CD4-positive, alpha-beta T cell treated with Interleukin-1 beta for 1 hour (primary cell): ENCODE measurements at places on chromosomes 6 and 20.

DNA sequence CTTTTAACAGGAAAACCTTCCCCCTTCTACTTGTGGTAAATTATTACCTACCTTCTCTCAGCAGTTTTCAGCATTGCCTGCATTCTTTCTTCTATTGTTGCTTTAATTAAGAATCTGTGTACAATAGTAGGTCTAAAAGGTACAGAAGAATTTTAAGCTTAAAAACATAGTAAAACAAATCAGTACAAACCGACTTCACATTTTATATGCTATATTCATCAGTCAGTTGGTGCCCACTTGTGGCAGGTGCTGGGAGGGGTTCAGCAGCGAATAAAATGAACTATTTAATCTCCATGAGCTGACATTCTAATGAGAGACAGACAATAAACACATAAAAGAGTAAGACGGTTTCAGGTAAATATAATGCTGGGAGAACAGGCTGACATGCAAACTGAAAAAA lies 73.4 kb upstream of the FBXO30 start:
- peak; percentile 13 for DNase-seq

GRCh38 chr20:6265204-6265904 lies 142.5 kb upstream of the FERMT1 start:
- DNase-seq, result no peak

DNA sequence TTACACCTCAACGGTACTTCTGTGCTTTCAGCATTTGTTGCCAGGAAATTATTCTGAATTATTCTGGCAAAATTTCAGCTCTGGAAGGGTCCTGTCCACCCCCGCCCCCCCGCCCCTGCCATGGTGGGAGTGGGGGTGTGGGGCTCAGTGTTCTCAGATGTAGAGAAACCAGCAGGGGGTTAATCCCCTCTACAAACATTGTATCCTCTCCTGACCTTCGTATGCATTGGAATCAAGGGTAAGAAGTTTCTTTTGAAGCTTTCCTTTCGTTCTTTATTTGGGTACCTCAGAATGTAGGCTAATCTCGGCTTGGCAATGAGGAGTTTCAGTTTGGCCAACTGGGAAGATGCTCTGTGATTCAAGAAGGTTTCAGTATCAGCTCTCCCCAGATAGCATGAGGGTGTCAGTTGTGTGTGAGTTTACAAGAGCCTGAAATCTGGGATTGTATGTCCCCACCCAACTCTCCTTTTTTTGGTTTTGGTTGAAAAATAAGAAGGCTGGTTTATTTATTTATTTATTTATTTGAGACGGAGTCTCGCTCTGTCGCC lies 25.5 kb upstream of the OLIG3 start:
- DNase-seq, result no peak

DNA sequence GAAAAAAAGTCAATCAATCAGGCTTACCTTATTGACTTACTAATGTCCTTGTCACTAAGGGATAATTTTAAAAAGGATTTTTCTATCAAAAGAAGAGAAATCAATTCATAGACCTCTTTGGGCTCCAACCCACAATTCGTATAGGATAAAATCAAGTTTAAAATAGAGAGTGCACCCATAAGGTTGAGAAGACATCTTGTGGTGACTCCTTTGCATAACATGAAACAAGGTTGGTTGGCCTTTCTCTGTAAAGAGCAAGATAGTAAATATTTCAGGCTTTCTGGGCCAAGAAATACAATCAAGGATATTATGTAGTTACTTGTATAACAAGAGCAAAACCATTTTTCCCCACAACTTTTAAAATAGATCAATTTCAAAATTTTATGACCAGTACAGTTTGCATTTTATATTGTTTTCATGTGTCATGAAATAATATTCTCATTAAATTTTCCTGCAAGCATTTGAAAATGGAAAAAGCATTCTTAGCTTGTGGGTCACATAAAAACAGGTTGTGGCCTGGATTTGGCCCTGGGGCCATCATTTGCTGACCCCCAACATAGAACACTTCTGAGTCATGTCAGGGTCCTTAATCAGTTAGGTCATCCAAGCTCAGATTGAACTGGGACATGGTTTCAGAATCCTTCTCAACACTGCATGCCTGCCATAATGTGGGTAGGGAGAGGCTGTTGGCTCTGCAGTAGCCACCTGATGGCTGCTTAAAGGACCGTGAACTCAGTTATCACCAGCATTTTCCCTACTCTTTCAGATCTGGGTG lies 76.7 kb downstream of the MYB start:
- no peak for DNase-seq

DNA sequence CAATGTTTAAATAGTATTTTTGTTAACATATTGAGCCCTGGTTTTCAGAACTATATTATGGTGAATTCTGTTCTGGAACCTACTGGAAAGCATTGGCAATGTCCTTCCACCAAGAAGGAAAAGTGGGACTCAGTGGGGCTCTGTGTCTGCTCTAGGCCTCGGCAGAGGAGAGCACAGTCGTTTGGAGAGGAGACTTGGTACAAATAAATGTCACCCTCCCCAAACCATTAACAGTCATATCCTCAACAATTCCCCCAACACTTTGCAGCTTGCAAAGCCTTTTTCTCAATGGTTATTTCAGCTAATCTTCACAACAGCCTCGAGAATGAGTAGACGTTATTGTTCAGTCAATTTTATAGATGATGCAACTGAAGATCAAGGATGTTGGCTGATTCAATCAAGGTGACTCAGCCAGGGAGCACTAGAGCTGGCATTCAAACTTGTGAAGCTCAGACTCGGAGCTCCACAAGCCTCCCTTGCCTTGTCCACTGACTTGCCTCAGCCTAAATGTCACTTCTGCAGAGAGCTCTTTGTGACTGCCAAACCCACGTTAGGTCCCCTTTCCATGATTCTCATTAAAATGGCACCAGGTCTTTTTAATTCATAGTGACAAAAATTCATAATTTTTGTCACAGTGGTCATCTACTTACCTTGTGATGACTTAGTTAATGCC lies 60.6 kb downstream of the TOX2 start:
- no peak for DNase-seq

GRCh38 chr20:12156252-12156651 lies 238.6 kb downstream of the BTBD3 start:
- no peak for DNase-seq

GRCh38 chr6:14791526-14791925 lies 454.3 kb upstream of the JARID2 start:
- DNase-seq, result no peak

- peak; percentile 47 for DNase-seq
Observed at GRCh38 chr20:32737371-32738223, 5.7 kb downstream of the COMMD7 start.

GRCh38 chr6:163345931-163346330 lies 68.6 kb upstream of the QKI start:
- DNase-seq, result no peak

DNA sequence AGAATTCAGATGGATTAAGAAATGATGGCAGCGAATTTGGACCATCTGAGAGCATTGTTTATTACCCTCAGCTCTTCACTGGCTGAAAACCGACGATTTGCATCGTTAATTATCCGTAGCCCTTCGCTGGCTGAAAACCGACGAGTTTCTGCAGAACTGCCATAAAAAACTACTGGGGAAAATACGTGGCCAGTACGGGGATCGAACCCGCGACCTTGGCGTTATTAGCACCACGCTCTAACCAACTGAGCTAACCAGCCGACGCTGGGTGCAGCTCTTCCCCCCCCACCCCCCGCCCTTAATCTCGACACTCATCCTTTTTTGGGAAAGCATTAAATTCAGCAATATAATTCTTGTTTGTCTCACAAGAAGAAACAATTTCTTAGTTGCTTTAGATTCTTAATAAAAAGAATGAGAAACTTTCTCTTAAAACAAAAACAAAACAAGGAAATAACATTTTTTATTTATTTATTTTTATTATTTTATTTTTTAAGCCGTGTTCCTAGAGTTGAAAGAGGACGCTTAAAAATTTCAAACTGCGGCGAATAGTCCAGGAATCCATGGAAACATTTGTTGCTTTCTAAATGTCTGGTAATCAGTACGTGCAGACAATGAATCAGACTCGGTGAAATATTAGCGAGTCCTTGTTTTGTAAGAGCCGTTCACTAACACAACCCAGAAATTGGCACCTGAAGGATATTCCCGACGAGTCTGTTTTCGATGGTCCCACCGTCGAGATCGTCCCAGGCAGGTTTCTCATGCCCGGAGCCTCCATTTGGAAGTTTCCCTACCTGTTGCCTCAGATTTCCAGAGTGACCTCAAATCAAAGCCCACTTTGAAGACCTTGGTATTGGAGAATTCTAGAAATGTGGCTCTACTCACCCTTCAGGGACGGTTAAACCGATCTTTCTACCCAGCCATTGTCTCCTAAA lies 27.8 kb downstream of the PRSS16 start:
- no peak for DNase-seq

DNA sequence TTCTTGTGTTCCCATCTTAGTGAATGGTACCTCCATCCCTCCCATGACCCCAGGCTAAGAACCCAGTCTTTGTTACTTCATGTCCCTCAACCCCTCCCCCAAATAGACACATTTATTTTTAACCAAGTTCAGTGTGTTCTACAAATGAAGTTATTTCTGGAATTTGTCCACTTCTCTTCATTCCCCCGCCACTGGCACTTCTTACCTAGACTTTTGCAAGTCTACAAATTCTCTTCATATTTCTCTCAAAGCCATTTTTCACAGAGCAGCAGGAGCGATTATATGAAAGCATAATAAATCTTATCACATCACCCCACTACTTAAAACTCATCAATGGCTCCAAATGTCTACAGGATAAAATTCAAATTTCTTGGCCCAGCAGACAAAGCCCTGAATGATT lies 131.4 kb downstream of the BTBD9 start:
- DNase-seq, result no peak

GRCh38 chr20:45833030-45833882 lies at the start of gene SNX21:
Gene SNX21, plus strand, starts transcription at chr20:45833799. Its CDS starts 121 bp downstream, at chr20:45833920.
- DNase-seq, result peak; percentile 6

GRCh38 chr6:53756396-53756795 lies 38.4 kb upstream of the LRRC1 start:
- no peak for DNase-seq

DNA sequence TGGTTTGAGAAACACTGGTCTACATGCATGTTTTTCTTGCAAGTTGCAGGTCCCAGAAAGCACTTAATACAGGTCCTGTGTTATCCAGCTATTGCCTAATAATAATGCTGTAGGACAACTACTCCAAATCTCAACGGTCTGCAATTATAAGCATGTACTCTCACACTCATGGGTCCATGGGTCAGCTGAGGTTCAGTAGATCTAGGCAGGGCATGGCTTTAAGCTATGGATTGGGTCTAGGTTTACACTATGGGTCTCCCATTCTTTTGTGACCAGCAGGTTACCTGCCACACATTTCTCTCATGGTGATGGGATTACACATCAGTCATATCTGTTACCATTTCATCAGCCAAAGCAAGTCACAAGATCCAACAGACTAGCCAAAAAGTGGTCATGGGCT lies 13.9 kb downstream of the ISM1 start:
- no peak for DNase-seq

GRCh38 chr20:955111-955510 lies 39.0 kb upstream of the ANGPT4 start:
- DNase-seq, result no peak

DNA sequence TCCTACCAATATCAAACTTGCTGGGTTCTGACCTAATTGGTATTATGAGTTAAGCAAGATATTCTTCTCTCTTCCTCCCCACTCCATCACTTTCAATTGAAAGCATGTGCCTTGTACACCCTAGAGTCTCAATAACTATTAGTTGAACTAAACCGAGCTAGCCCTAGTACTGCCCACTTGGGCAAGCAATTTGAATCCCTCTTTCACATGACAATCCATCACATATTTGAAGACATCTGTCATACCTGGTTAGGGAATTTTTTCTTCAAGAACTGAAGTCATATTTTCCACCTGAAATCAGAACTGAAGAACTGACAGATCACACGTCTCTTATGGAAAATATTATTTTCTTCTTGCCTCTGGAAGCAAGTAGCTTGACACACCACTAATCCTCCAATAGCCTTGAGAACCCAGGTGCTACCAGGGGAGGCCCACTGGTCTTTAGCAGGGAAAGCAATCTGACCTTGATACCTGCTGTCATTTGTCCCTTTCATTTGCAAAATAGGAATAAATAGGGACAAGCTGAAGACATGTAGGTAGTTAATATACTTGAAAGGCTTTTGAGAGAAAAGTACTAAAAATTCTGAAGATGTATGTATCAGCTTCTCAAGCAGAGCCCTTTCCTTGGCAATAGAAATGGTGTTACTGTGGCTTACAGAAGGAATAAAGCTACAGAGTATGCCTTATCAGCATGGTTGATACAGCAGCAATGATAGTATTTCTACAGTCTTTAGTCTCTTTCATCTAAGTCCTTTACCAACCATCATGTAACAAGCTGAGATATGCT lies 71.4 kb downstream of the GJA10 start:
- DNase-seq, result no peak

DNA sequence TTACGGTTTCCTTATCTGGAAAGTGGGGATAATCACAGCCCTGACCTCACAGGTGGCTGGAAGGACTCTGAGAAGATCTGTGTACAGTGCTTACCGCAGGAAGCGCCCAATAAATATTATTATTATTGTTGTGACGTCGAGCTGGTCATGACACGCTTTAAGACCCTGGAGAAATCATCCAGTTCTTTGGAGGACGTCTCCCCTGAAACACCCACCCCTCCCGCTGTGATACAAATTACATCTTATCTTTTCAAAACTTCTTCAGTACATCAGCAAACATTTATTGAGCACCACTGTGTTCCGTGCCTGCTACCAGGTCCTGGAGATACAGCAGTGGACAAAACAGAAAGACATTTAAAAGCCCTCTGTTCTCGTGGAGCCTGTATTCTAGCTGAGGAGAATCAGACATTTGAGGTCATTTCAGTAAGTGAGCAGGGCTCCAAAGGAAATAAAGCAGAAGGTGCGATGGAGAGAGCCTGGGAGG lies 118.7 kb downstream of the CEBPB start:
- no peak for DNase-seq

GRCh38 chr6:20483887-20484497 lies 50.3 kb upstream of the CDKAL1 start:
- DNase-seq, result no peak

GRCh38 chr6:163974322-163974721 lies 559.8 kb downstream of the QKI start:
- DNase-seq, result no peak

- no peak for DNase-seq
Observed at GRCh38 chr20:57564180-57564802, 3.4 kb downstream of the PCK1 start.

- no peak for DNase-seq
Observed at GRCh38 chr20:33298391-33298790, 15.4 kb downstream of the BPIFB1 start.

DNA sequence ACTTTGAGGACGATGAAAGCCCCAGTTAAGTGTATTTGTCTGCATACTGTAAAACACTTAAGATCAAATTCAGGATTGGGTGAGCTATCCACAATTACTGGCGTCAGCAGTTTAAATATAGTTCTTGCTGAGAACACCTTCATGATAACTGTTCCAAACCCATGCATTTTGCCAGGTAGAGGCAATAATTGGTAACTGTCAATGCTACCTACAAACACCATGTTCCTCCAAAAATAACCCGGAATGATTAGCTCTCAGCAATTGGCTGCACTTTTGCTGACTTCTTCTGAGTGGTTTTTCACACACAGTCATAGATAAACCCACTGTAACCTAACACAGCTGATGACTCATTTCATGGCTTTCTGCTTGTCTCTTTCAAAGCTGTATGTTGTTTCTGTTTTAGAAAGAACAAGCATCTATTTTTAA lies 1358.6 kb upstream of the GJE1 start:
- no peak for DNase-seq

GRCh38 chr20:12750221-12750620 lies 258.6 kb upstream of the SPTLC3 start:
- DNase-seq, result no peak
